Fibroblast of villous mesenchyme (primary cell): ENCODE measurements at places on chromosomes 13 and 19. TPM values are rescaled to one million over a fixed set of nuclear protein-coding genes. Genes with fewer than 3 reads are reported as not detected.

GRCh38 chr13:50731400-50731799 is 112.1 kb downstream of the DLEU7 start:
- DNase-seq = peak; percentile 30

- DNase-seq = no peak
Observed at GRCh38 chr13:84567848-84568247, 685.6 kb upstream of the SLITRK1 start.

GRCh38 chr13:69600811-69601210 is 506.8 kb upstream of the ATXN8OS start:
- no peak for DNase-seq

- no peak for DNase-seq
Observed at GRCh38 chr13:22536851-22537250, 643.9 kb upstream of the SGCG start.

DNA sequence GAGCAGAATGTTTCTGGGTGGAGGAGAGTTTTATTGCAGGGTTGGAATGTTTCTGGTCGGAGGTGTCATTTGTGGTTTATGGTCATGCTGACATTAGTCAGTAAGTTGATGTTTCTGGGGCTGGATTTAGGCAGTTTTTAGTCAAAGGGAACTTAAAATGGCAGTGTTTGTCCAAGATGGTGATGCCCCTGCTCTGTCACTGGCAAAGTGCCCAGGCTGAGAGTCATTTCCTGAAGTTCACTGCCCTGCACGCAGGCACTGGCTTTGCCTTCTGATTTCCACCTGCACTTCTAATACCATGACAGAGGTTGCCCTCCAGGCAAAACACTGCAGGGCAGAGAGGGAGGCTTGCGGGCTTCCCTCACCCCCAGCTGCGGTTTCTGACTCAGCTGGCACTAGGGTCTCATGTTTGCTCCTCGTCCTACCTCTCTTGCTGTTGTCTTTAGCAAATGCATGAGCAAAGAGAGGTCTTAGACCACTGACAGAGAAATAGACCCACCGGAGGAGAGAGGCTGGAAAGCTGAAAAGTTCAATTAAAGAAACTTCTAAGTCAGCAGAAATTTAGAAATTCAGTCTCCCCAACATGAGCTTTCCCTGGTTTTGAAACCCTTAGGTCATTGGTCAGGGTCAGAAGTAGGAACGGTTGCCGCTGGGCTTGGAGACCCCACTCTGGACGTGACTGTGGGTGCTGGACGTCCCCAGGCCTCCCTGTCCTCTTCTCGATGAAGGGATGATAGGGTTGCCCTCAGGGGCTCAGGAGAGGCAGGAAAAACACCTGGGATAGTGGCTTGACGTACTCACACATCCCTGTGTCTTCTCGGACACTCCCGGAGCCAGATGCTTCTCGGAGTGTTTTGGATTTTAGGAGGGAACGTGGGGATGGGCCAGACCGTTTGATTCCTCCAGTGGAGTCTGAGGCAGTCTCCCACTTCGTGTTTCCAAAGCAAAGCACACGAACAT is 26.3 kb downstream of the TMEM255B start:
- DNase-seq = peak; percentile 67

DNA sequence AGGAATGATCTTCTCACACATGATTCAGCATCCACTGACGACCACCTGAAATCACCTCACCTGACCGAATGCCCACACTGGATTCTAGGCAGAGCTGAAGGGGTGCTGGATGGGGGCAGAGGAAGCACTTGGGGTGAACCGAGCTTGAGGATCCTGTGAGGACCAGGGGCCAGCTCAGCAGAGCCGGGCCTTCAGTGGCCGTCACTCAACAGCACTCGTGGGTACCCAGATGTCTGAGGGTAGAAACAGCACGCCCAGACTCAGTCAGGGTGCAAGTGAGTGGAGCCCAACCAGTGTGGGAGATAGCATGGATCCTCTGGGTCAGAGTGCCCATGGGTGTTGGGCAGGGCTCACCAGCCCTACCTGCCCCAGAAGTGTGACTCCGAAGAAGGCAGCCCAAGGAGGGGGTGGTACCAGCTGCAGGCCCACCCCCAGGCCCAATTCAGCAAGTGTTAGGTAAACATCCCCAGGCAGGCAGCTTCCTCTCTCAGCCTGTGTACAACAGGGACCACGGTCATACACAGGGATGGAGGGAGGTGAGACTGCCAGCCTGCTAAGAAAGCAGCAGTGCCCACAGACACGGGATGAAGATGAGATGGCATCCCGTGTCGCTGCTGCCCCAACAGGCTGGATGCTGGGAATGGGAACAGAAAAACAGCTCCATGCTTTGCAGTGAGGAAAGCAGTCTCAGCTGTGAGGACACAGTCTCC is 16.6 kb downstream of the GJA3 start:
- no peak for DNase-seq

DNA sequence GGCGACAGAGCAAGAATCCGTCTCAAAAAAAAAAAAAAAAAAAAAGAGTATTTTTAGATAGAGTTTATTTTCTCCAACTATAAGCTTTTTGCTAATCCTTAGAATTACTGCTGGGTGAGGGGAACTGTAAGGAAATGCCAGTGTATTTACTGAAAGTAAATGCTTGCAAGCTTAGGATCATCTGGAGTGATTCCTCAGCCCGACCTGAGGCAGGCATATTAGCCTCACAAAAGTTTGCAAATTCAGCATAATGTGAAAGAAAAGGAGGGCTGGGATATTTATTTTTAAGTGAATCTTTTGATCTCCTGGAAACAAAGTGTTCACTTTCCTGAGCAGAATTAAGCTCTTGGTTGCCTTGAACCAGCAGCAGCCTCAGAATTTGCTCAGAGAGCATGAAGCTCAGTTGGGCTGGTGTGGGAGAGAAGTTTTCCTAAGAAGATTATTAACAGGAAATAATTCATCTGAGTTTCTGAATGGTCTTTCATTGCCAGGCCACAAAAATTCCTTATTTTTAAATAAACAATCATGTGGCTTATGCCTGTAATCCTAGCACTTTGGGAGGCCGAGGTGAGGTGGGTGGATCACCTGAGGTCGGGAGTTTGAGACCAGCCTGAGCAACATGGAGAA is 24.7 kb upstream of the SPATA13 start:
- peak; percentile 56 for DNase-seq

GRCh38 chr13:46176756-46177155 is 5.2 kb downstream of the LCP1 start:
- no peak for DNase-seq

DNA sequence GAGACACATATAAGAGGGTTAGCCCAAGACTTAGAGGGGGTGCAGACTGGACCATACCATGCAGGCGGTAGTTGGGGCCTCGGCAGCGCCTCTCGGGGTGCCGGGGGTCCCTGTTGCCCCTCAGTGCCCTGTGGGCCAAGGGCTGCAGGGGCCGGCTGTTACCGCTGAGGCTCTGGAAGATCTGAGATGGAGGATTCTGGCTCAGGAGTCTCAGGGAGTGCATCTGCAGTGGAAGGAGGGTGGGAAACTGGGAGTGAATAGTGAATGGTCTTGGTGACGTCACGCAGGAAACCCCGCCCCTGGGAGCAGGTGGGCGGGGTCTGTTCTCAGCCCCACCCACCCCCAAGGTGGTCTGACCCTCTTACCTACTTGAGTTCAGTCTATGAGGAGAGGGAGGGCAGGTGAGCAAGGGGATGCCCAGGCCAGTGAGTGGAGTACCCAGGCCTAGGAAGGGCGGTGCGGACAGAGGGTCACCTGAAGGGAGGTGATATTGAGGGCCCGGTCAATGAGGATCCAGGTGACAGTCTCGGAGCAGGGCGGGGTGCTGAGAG is 1.7 kb upstream of the DBP start:
- no peak for DNase-seq

GRCh38 chr13:40681341-40682146 is 15.1 kb upstream of the FOXO1 start:
- DNase-seq = no peak

DNA sequence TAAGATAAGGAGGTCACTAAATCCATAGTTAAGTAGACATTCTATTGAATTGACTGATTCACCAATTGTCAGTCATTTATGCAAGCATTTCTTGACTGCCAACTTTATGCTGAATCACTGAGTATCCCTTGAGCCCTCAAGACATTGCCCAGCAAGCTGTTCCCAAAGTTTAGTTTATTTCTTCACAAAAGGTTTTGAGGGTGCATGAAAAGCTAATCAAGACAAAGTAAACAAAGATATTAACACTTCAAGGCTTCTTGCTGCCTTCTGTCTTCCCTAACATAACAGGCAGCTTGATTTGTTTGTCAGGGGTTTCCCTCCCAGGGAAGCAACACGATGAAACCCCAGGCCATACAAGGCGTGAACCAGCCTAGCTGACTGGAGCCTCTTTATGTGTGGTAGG is 374.4 kb downstream of the SPRY2 start:
- DNase-seq = no peak

GRCh38 chr13:33175991-33176390 is 109.6 kb downstream of the STARD13 start:
- DNase-seq = no peak

GRCh38 chr13:30745906-30746686 is 10.8 kb downstream of the ALOX5AP start:
- DNase-seq = peak; percentile 88

The SH2D3A gene
- total RNA-seq = under 0.01 TPM in 1 of 2 replicates, not detected in the other

The ZNF473 gene
- total RNA-seq = 6.4 and 7.3 TPM in 2 replicates

GRCh38 chr13:100423375-100423774 is 165.2 kb downstream of the GGACT start:
- DNase-seq = peak; percentile 36

DNA sequence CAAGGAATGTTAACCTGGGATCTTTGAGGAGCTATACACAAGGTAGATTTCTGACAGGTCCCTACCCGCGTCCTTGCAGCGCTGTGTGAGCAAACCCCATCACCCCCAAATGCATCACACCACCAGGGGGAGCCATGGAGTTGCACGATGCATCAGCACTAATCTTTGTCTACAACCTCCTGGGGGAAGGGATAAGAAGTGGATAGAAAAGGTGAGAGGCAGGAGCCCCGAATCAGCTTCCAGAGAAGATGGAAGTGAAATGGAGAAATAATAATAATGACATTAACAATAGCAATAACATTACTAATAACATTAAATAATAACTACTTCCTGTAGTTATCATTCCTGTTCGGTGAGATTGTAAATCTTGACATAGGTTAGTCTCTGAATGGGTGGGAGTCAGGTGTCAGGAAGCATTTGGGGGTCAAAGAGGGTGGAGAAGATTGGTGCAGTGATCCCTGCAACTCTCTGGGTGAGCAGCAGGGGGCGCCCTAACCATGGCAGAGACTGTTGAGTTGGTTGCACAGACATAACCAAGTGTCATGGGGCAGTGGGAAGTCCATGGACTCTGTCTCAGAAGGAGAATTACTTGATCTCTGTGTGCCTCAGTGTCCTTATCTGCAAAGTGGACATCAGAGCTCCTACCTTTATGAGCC is 16.5 kb downstream of the SIGLEC7 start:
- peak; percentile 12 for DNase-seq

The SLC46A3 gene
- 2.9 and 4.7 TPM in 2 replicates for total RNA-seq

The TEX29 gene
- total RNA-seq = 0.64 TPM in 1 of 2 replicates, not detected in the other

The GPR42 gene
- not detected in 2 replicates for total RNA-seq

The EFNA2 gene
- not detected in 2 replicates for total RNA-seq

DNA sequence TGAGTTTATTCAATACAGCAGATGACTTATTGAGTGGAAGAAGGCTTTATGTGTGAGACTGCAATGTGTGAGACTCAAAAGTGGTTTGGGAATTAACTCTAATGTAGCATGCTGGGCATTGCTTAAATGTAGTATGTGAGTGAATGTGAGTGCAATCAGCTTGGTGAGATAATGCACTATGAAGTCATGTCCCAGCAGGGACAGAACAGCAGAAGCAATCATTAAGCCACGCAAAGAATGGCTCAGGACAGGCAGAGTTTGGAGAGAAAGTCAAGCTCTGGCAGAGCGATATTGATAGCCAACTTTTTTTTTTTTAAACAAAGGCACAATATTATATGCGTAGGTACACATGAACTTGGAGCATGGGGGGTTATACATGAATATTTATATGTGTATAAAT is 597.7 kb downstream of the GPC6 start:
- no peak for DNase-seq

DNA sequence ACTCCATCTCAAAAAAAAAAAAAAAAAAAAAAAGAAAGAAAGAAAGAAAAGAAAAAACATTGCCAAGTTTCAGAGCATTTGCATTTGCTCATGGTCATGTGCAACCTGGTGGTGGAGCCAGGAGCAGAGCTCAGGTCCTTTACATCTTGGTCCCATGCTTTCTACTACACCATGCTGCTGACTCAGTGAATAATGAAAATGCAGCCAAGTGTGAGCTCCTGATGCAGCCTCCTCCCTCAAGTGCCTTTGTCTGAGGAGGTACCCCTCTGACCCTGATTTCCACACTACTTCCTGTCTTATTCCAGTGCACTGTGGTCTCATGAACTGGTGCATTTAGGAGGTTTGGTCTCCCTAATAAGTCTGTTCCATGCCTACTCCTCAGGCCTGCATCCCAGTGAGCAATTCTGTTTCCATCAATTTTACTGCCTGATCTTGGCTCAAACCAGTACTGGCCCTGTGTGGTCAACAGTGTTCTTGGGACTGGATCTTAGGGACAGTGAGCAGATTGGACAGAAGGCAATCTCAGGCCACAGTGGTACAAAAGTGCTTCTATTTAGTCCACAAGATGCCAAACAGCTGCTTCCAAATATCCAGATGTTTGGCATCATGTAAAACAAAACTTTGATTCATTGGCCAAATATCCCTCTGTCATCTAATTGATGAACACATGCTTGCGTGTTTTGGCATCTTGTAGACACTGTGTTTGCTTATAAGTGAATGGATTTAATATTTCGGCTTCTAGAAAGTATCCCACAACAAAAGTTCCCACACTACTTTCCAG is 28.8 kb upstream of the LRCH1 start:
- DNase-seq = no peak

The CYP4F8 gene
- total RNA-seq = under 0.01 TPM in 1 of 2 replicates, not detected in the other

DNA sequence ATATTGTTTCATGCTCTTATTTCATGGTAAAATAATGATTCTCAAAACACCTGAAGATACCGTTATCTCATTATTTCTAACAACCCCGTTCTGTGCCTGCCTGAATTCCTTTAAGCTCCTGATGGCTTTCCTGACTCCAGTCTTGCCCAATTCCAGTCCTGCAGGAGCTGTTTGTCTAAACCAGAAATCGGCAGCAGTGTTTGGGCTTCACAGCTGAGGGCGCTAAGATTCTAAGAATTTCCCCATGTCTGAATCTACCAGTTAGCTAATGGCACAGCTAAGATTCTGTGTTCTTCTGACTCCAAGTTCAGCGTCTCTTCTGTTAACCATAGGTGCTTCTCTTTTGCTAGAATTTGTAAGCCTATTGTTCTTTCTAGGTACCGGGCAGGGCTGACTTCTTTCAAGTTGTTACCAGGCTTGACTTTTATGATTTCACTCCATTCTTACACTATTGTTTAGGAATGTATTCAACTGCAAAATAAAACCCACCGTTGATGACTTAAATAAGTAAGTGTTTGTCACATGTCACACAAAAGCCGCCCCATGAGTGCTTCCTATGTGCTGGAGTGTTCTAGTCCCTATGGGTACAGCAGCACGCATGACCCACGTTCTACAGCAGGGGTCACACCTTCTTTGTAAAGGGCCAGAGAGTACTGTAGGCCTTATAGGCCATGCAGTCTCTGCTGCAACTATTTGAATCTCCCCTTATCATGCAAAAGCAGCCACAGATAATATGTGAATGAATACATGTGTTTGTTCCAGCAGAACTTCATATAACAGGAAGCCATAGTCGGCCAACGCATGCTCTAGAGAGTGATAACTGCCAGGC is 168.3 kb upstream of the RNF113B start:
- no peak for DNase-seq

The CD37 gene
- total RNA-seq = not detected in 2 replicates
